ENCODE measurements at places on chromosomes 4 and X. TPM values are rescaled to one million over a fixed set of nuclear protein-coding genes. Genes with fewer than 3 reads are reported as not detected.

Gene ETDA
- total RNA-seq, result not detected

Gene INPP4B
- 9.1 TPM for total RNA-seq

Gene UGT2B15
- 0.19 TPM for total RNA-seq

Gene CXCL3
- total RNA-seq, result not detected

Gene VCX3B
- not detected for total RNA-seq

Gene MAGEA2
- not detected for total RNA-seq

Gene CCNA2
- total RNA-seq, result 0.36 TPM

Gene AMER1
- 4.3 TPM for total RNA-seq

Gene GAGE12E
- total RNA-seq, result not detected

Gene YIPF6
- total RNA-seq, result 32.7 TPM

Gene FAM156B
- total RNA-seq, result 0.19 TPM

Gene FABP2
- not detected for total RNA-seq

Gene DCAF4L1
- 0.36 TPM for total RNA-seq

Gene CT55
- not detected for total RNA-seq

Gene ZNF711
- 0.64 TPM for total RNA-seq

Gene CD38
- total RNA-seq, result 3.0 TPM

Gene GLOD5
- total RNA-seq, result not detected

Gene NUDT10
- total RNA-seq, result not detected

Gene TEX13C
- not detected for total RNA-seq

Gene NKX3-2
- total RNA-seq, result not detected

Gene PABPC4L
- total RNA-seq, result 0.39 TPM

Gene ATP8A1
- total RNA-seq, result 23.8 TPM

Gene IDUA
- 0.12 TPM for total RNA-seq

Gene CENPVL2
- not detected for total RNA-seq

Gene INTS6L
- total RNA-seq, result 1.4 TPM

Gene BMX
- 0.40 TPM for total RNA-seq

Gene AFP
- total RNA-seq, result not detected

Gene FAM241A
- 7.0 TPM for total RNA-seq

Gene TMPRSS11A
- not detected for total RNA-seq

Gene SUPT20HL2
- total RNA-seq, result not detected

Gene DCLK2
- total RNA-seq, result 0.29 TPM

Gene TRPC3
- not detected for total RNA-seq

Gene MAGEA12
- not detected for total RNA-seq

Gene HSFX1
- 0.42 TPM for total RNA-seq

Gene MXRA5
- not detected for total RNA-seq

Gene GPR82
- total RNA-seq, result not detected

Gene DDX53
- not detected for total RNA-seq

Gene MAGEE2
- not detected for total RNA-seq

Gene TMEM144
- 2.9 TPM for total RNA-seq

Gene EFHC2
- not detected for total RNA-seq

Gene POU4F2
- not detected for total RNA-seq

Gene SERPINA7
- total RNA-seq, result not detected

Gene GSX2
- total RNA-seq, result not detected

Gene FSTL5
- total RNA-seq, result not detected

Gene TASL
- 0.13 TPM for total RNA-seq

Gene PCDH19
- total RNA-seq, result 0.67 TPM

Gene PABPC1L2B
- not detected for total RNA-seq

Gene SAGE1
- not detected for total RNA-seq

Gene SYNPO2
- total RNA-seq, result 998 TPM

Gene ZNF157
- 0.26 TPM for total RNA-seq

Gene MAGEA6
- not detected for total RNA-seq

Gene FRG2
- not detected for total RNA-seq

Gene CD40LG
- 0.23 TPM for total RNA-seq

All from gastrocnemius medialis (tissue), 4 donors.